Fibroblast of lung (primary cell): ENCODE measurements at places on chromosomes 11 and 22. TPM values are rescaled to one million over a fixed set of nuclear protein-coding genes. Genes with fewer than 3 reads are reported as not detected.

- no peak for DNase-seq
These were observed 3.1 kb downstream of the IFITM1 start for GRCh38 chr11:316891-317301.

GRCh38 chr11:69863544-69864200 lies 44.5 kb upstream of the FGF3 start:
- no peak for DNase-seq

- no peak for DNase-seq
These were observed 55.0 kb upstream of the PTH start for GRCh38 chr11:13550761-13551160.

DNA sequence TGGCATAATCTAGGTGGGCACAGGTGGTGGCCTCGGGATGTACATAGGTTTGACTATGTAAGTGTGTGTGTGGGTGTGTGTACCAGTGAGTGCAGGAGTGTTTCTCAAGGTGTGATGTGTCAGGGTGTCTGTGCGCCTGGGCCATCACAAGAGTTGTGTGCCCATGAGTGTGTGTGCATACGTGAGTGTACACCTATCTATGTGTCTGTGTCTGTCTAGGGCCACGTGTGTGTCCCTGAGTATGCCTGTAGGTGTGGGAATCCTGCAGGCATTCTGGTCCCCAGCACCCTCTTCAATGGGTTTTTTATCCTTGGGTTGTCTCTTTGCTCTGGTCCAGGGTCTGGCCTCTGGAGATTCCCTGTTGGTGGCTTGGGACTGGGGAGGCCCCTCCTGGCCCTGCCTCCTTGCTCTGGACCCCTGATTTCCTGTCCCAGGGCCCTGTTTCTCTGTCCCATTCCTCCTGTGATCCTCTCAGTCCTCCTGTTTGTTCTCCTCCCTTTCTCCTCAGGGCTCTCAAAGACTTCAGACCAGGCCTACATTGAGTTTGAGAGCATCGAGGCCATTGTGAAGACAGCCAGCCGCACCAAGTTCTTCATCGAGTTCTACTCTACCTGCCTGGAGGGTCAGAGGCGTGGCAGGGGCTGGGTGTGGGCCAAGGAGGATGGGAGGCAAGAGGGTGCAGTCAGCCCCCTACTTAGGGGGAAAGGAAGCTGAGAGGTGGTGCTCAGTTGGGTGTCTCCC lies 9.4 kb downstream of the INPPL1 start:
- DNase-seq, result no peak

MS4A3 gene
- not detected in 2 replicates for total RNA-seq

NCAM1 gene
- total RNA-seq, result 0.51 and 2.6 TPM in 2 replicates
